Muscle of leg (tissue), 16 donors: ENCODE measurements at places on chromosomes 4 and X.

DNA sequence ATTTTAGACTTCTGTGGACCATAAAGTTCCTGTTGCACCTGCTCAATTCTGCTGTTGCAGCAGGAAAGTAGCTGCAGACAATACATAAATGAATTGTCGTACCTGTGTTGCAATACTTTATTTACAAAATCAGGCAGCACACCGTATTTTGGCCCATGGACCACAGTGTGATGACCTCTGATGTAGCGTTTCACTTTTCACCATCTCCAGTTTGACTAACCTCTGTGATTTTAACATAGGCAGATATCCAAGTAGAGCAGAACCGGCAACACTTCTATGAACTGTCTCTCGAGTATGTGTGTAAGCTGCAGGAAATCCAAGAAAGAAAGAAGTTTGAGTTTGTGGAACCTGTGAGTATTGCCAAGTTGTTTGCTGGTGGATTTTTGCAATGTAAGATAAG lies 132.7 kb downstream of the ARHGAP10 start:
- peak; percentile 70 for DNase-seq

DNA sequence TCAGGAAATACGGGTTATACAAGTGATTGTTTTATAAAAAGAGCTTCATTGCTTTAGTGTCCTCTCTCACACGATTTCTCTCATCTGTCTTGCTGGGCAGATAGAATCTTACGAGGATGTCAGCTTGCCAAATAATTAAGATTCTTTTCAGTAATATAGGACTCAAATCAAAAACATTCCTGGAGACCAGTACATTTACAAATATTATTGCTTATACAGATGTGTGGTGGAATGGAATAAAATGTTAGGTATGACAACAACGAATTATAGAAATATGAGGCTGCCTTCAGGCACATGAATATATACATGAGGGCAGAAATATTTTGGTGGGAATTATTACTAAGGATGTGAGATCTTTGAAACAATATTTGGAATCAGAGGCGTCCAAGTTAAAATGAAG lies 88.9 kb downstream of the GC start:
- no peak for DNase-seq

- no peak for DNase-seq
Measured at GRCh38 chrX:71629467-71629866, 11.2 kb upstream of the CXCR3 start.

DNA sequence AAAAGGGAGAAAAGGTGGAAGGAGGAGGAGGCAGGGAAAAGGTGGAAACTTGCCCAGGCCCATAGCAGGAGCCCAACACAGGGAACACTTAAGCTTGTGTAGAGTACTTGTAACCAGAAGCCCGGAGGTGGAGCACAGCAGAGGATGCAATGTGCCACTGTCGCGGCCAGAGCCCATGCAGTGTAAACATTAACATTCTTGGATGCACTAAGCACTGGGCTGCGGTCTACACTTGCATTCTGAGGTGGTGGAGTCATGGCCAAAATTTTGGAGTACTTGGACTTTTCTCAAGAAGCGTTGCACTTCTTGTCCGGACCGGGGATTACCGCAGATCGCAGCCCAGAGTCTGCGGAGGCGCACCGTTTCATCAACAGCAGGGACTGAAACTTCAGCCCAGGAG lies 4.5 kb upstream of the RHOXF1 start:
- no peak for DNase-seq

DNA sequence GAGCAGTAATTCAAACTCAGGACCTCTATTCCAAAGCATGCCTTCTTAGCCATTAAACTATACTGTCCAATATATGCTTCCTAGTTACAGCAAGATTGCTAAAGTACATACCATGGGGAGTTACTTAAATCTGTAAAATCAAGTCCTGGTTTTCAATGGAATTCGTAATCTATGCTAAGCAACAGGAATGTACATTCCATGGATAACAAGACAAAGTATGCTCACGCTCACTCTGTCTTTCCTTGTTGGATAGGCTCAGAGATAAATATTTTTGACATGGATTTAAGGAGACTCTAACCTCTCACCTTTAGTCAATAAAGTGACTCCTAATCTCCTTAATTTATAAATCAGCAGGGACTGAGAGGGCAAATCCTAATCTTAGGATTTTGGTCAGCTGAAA lies 47.3 kb upstream of the STK26 start:
- DNase-seq: no peak

GRCh38 chr4:177246641-177247584 lies 62.8 kb upstream of the NEIL3 start:
- peak; percentile 74 for DNase-seq

DNA sequence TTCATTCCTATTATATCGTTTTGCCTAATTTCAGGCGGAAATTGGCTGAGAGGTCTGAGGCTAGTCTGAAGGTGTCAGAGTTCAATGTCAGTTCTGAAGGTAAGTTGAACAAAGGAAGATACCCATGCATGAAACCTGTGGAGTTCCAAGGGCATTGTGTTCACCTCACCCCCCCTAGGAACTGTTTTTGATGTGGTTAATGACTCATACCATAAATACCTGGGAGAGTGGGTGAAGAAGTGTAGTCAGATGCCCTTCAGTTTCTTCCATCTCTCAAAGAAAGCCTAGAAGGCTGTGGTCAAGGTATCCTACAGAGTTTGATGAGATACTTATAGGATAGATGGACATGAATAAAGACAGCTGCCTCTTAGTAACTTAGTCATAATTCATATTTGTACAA lies 2.7 kb downstream of the UTP14A start:
- DNase-seq: no peak

GRCh38 chrX:150983521-150984168 lies 510 bp downstream of the HMGB3 start:
- peak; percentile 9 for DNase-seq

DNA sequence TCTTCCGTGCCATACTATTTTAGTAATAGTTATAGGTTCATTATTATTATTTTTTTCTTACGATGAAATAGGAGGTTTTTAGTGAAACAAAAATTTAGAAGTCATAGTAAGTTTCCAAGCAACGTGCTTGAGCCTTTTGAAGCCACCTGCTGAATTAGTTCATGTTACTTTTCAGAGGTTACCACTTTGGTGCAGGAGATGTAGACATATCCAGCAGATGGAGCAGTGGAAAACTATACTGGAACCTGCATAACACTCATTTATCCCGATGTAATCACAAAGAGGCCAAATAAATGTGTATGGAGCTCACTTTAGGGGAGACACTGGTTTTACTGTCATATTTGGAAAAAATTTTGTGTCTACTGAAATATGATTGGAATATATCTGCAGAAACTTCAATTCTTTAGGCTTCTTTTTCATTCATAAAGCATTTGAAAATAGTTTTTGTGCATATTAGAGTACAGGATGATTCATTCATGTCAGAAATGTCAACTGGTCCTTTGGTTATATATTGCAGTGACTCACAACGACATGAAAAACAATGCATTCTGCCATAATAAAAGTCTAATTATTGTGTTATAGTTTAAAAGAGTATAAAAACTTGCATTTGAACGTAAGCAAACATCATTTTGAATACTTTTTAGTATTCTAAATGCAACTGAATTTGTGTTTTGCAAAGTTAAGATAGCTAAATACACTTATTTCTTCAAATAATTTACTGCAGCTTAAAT lies 2182.9 kb upstream of the TENM3 start:
- peak; percentile 53 for DNase-seq

DNA sequence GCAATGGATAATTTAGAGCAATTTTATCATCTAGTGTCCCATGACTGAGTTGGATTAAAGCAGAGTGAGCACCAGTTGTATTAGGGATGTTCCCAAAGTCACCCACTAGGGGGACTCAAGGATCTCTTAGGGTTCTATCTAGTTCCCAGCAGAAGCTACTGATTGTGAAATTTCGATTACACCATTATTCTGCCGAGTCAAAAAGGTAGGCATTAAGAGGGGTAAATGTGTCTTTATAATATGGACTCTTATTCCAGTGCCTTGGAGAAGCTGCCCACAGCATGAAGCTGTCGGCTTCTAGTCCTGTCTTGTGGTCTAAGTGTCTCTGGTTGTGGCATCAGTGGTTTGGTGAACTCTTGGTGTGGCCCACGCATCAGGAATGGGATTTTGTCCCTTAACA lies 53.3 kb downstream of the RGS12 start:
- peak; percentile 84 for DNase-seq

GRCh38 chr4:41465146-41465761 lies 72.7 kb upstream of the LIMCH1 start:
- peak; percentile 47 for DNase-seq

- peak; percentile 14 for DNase-seq
Measured at GRCh38 chr4:48939785-48940184, 33.2 kb upstream of the OCIAD2 start.

DNA sequence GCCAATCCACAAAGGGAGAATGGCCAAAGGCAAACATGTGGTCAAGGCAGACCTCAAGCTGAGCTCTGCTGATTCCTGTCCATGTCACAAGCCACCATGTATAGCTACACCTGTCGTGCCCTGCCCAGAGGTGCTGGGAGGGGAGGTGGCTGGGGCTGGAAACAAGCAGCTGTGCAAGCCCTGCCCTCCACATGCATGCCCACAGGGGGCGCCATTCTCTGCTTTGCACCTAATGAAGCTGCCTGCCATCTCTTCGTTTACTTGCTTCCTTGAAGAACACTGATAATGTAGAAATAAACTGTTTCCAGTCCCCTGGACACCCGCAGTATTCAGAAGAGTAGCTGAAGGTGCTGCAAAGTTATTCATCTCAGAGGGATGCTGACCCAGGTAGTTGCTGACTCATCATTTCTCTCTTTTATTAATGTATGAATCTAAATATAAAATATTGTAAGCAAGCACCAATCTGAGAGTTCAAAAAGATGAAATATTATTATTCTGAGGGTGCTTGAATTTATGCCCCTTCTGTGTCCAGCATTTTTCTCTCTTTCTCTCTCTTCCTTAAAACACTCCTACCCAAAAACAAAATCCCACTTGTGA lies 278.6 kb downstream of the ADGRA3 start:
- no peak for DNase-seq

- no peak for DNase-seq
Measured at GRCh38 chrX:133989490-133989889, 4.1 kb upstream of the GPC3 start.

DNA sequence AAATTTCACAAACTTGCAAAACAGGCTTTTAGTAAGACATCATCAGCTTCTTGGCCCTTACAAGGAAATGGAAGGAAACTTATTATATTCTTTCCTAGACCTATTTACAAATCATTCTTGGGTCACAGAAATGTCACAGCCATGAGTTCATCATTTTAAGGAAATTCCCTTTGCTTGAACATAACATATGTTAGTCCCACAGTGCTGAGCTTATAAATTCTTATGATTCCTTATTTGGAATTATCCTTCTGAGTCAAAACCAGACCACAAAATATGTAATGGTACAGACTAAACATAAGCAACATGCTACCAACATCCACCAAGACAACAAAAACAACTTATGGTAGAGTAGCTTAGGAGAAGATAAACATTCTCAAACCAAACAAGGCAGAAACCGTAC lies 236.9 kb upstream of the CTSO start:
- DNase-seq: peak; percentile 68

- no peak for DNase-seq
Measured at GRCh38 chrX:129462707-129463106, 60.6 kb downstream of the SMARCA1 start.

- no peak for DNase-seq
Measured at GRCh38 chr4:105599482-105599881, 47.1 kb downstream of the ARHGEF38 start.

- no peak for DNase-seq
Measured at GRCh38 chrX:148540114-148540513, 39.7 kb downstream of the AFF2 start.

DNA sequence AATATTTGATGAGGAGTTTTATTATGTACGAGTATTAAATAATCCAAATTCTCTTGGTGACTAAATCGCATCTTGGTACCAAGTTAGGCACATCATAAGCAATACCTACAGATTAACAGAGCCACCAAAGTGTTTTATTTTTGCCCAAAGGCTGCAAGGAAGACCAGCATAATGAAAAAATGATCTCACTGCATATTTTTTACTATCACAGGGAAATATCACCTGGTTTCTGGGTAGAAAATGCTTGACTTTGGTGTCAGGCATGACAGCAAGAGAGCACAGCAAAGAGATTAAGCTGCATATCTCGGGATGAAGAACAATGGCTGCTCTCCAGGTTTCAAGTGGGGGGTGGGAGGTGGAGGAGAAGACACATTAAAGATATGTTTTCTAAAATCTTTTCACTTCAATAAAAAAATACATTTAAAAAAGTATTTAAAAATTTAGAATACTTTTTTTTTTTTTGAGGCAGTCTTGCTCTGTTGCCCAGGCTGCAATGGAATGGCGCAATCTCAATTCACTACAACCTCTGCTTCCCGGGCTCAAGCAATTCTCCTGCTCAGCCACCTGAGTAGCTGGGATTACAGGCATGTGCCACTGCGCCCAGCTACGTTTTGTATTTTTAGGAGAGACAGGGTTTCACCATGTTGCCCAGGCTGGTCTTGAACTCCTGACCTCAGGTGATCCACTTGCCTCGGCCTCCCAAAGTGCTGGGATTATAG lies 86.1 kb downstream of the FRYL start:
- no peak for DNase-seq

DNA sequence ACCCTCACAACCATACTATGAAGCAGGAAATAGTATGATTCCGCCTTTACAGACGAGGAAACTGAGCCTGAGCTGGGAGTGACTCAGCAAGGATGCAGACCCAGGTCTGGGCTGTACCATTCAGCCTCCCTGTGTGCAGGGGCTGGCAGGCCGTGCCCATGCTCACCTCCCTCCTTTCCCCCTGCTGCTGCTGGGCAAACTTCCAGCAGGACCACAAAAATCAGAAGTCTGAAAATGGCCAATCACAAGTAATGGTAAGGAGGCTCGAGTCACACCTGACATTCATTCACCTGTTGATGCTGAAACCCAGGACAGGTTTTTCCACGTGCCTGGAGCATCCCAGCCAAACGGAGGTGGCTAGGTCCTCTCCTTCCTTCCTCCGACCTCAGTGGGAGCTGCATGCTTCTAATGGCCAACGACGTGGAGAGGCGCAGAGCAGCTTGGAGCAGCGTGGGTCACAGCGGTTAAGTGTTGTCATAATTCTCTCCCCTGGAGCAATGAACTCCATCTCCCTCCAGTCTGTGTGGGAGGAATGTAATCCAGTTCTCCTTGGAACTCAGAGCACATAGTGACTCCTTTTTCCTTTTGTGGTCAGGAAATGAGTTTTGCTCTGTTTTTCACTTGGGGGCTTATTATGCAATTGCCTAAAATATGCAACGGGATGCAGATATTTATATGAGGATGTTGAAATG lies 371.7 kb downstream of the BCOR start:
- peak; percentile 84 for DNase-seq
